ENCODE measurements at places on chromosomes 3 and 15.

DNA sequence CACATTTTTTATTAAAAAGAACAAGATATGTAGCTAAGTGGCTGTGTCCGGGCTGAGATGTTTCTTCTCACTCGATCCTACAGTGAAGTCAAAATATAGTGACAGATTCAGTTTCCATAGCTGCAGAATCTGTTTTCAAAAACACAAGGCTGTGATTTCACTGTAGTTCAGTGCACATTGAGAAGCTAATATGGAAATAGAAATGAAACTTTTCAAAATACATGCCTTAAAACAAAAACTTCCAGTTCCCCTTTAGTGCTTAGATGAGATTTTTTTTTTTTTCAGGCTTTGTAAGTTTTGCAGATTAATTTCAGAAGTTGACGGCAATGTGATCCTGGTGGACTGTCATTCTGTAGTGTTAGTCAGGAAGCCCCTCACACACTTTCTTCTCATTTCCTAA is 23.8 kb upstream of the TRAK1 start:
- DNase-seq, result no peak

- no peak for DNase-seq
Observed at GRCh38 chr3:182889948-182890629, 90.2 kb downstream of the DCUN1D1 start.

DNA sequence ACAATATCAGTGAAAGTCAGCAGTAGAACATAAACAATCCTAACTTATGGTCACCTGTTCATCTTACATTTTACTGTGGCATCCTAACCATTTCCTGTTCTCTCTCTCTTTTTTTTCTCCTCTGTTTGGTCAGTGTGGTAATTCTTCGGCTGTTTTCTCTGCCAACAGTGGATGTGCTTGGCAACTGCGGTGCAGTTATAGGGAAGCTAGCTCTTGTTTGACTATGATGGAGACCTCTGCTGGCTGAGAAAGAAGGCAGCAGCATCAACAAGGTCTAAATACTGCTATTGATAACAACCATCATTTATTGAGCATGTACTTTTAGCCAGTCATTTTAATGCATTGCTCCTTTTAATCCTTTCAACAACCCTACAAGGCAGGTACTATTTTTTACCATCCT is 723 bp upstream of the DRD3 start:
- DNase-seq, result peak; percentile 54

- DNase-seq, result no peak
Observed at GRCh38 chr3:5297895-5298294, 110.4 kb downstream of the EDEM1 start.

DNA sequence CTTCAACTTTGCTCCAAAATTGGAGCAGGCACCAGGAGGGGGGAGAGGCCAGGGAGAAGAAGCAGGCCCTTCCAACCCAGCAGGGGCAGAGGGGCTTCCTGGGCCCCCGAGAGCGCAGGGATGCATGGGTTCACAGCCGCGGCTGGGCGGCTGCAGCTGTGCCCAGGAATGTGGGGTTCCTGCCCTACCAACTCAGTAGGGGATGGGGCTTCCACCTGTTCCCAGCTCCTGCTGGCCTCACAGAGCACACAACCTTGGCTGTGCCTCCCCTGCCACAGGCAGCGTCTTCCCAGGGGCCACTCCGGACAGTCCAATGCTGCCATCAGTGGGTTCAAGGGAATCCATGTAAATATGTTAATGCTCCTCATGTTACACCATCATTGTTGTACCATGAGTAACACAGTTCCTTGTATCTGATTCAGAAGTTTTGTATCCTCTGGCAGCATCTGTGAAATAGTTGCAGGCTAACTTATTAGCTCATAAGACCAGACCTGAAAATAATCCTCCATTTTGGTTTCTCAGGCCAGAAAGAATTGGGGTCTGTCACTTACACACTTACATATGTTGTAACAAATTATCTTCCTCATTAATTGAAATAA is 12.1 kb upstream of the SIAH2 start:
- no peak for DNase-seq

DNA sequence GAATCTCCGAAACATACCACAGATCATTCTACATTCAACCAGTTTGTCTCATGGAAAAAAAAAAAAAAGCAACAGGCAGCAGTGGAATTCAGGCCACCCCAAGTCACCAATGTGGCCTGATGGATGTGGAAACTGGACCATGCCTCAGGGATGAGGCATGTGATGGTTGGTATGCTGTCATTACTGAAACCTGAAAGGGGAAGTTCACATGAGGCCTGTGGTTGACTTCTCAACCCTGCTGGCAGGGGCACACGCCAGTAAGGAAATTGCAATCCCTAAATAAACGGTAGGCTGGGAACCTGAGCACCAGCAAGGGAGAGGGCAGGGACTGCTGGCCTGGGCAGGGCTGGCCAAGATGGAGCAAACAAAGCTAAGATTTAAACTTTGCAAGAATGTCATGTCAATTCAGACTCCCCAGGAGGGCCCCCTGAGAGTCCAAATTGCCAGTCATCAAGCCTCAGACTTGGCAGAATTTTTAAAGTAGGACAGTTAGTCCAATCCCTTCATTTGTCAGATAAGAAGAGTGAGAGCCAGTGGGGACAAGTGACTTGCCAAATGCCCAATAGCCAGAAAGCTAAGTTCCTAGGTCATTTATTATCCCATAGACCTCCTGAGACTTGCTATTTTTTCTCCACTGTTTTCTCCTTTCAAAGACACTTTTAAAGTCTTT is 310.4 kb downstream of the ERC2 start:
- DNase-seq, result no peak

- DNase-seq, result no peak
Observed at GRCh38 chr15:75696854-75697259, 15.8 kb downstream of the CSPG4 start.

- no peak for DNase-seq
Observed at GRCh38 chr3:22988566-22988965, 214.6 kb upstream of the UBE2E2 start.

- DNase-seq, result no peak
Observed at GRCh38 chr3:2940062-2940461, 170.1 kb downstream of the IL5RA start.

DNA sequence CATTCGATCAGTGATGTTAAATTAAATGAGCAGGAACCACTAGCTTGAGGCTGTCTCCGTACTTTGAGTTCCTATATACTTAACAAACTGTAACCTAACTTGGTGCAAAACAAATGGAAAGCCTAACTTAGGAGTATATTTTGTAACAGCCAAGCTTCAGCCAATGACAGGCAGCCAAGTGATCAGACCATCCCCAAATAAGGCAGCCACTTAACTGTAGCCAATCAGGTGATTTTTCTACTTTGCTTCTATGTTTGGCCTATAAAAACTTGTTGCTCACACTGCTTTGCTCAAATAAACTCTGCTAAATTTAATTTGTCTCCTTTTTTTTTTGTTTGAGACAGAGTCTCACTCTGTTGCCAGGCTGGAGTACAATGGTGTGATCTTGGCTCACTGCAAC is 19.3 kb upstream of the ZNF770 start:
- no peak for DNase-seq

- peak; percentile 90 for DNase-seq
Observed at GRCh38 chr15:40694688-40695468, at the start of gene RAD51. RAD51 (plus strand) TSS chr15:40695174; CDS start chr15:40698759, 3,585 bp downstream.

DNA sequence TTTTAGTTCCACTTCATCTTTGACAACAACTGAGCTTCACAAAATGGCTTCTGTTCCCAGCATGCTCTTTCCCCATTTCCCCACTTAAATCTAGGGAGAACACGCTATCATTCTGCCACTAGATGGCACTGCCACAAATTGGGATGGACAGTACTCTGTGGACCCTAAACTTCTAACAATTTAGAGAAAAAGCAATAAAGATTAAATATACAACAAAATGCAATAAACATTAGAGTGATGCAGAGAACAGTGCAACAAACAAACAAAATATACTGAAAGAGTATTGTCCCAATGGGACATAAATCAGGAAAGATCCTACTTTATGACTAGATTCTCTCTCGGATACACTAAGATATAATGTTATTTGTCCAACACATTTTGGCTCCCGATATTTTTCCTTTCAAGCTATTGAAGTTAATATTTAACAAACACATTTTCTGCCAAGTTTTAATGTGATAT is 169.7 kb upstream of the TMCO5A start:
- peak; percentile 45 for DNase-seq

DNA sequence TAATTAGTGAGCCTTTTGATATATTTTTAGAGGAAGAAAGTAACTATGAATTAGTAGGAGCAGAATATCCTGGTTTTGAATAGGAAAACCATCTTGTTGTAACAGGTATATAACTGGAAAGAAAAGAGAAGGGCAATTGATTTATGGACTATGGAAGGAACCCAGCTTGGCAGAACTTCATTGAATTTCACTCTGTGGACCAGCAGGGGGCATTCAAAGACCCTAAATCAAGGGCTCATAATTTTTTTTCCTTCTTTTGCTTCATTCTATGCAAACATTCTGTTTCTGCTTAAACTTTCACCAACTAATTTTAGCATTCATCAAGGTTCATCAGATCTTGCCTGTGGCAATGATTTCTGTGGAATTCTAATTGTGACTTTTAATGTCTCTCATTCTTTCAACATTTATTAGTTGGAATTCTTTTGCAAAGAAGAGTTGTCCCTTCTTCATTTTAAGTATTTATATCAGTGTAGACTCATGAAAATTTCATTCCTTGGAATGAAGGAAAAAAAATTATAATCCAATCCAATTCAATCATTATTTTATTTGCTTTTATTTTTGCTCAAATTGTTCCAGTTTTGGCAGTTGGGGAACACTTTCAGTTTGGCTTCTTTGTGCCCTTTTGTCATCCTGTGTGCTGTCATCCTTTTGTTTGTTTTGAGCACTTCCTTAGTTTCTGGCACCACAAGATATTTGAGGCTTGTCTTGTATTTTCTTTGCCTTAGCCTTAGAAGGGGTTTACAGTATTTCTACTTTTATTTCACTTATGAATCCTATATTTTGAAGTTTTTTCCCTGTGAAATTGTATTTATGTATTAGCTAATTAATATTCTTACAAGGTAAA is 30.4 kb downstream of the NXPE3 start:
- peak; percentile 28 for DNase-seq

DNA sequence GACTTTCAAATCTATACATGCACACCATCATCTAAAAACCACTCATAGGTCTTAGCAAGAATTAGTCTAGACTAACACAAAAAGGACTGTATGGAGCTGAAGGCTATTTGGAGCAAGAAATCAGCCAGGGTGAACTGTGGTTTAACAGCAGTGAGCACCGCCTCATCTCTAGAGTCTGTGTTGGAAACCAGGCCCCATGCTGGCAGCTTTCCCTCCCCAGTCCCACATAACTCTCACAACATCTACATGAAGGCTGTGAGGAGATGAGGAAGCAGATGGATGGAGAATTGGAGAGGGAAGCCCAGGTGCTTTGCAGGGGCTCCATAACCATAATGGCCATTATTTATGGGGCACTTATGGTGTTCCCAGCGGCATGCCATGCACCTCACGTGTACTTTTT is 133.2 kb upstream of the TOPAZ1 start:
- no peak for DNase-seq
